ENCODE measurements at places on chromosomes 3 and 15.

DNA sequence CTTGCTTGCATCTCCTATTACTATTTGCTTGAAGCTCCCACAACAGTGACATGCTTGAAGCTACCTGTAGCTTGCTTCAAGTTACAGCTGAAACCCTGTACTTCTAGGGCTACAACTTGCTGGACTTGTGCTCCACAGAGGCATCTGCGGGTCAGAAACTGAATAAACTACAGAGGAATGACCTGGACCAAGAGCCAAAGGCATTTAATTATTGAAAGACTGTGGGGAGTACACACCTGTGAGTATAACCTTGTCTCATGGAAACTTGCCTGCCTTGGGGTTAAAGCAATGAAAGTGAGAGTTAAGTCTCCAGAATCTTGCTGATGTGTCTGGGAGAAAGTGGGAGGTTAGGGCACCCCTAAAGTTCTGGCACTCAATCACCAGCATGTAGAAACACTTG is 69.8 kb downstream of the UMPS start:
- no peak for DNase-seq

DNA sequence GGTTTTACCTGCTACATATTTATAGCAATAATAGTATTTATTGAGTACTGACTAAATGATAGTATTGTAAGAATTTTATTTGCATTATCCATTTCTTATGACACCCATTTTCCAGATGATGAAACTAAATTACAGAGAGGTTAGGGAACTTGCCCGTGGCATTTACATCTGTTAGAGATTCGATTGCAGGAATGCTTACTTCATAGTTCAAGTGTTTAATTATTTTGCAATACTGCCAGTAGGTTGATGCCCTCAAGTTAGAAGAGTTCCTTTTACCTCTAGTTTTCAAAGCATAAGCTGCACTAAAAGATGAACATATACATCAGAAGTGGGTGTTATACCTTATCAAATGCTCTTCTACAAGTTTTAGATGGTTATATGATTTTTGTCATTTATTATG is 362.8 kb upstream of the RGMA start:
- DNase-seq: no peak

- peak; percentile 29 for DNase-seq
Measured at GRCh38 chr3:129182390-129183185, 1.1 kb downstream of the CNBP start.

- no peak for DNase-seq
Measured at GRCh38 chr3:170421111-170421641, 2.5 kb downstream of the CLDN11 start.

DNA sequence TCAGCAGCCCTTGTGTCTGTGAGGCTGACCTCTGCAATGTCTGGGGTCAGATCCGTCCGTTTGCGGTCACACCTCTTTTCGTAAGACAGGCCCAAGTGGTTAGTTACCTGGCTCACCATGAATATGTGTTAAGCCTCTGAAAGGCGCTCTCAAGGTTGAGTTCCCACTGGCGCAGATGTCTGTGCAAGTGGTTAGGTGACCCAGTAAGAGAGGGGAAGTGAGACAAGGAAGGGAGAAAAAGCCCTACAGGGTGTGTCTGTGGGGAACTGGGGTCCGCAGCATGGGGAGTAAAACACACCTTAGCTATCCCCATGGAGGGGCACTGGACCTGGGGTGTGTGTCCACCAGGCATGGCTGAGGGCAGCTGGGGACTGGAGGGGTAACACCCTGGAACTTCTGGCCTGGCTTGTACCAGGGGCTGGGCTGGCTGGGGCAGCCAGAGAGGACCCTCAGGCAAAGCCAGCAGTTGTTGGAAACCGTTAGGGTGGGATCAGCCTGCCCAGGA is 391.6 kb upstream of the PROK2 start:
- DNase-seq: no peak

DNA sequence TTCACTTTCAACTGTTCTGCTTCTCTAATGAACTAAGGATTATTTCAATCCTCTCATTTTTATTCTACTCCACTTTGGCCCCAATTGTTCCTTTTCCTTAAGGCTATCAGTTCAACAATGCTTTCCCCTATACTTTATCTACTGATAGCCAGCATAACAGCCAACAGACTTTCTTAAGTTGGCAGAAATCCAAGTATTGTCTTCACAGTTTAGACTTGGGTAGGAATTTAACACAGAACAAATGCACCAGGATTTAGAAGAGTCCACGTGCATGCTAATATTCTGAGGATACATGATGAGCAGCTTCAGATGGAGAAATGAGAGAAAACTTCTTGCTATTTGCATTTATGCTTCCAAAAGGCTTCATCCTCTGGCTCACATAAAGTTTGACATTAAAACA is 54.8 kb downstream of the FBN1 start:
- no peak for DNase-seq

Data from CD4-positive, CD25-positive, alpha-beta regulatory T cell (primary cell).